Panc1 (cell line): ENCODE measurements at places on chromosomes 6 and 20. TPM values are rescaled to one million over a fixed set of nuclear protein-coding genes. Genes with fewer than 3 reads are reported as not detected.

DNA sequence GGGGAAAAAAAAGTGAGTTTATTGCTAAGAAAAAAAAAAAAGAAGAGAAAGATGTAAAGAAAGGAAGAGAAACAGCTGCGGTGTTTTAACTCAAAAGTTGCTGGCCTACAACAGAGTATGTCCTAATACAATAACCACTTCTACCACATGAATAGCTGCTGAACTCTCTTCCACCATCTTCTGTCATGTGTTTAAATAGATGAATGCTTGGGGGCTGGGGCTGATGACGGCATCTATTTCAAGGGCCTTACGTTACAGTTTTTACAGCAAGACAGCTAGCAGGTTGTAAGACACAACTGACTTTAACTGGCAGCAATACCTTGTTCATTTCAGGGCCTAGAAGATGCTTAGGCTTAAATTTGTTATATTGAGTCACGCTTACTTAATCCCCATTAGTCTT, 50.4 kb downstream of the MAP3K7 start:
- DNase-seq: no peak
- H3K27me3 ChIP-seq: no peaks in the 10 kb centered on the region
- H3K36me3 ChIP-seq: peaks cover 7% of the 10 kb centered on the region
- H3K4me1 ChIP-seq: no peaks in the 10 kb centered on the region

GRCh38 chr20:25227317-25227831, 20.5 kb upstream of the PYGB start:
- no peaks in the 10 kb centered on the region for H3K36me3 ChIP-seq
- H3K4me1 ChIP-seq: peaks cover 72% of the 10 kb centered on the region
- H3K4me3 ChIP-seq: no peak overlapping the region
- H3K27ac ChIP-seq: peak overlapping the region; percentile 92
- DNase-seq: peak; percentile 76
- H3K27me3 ChIP-seq: no peaks in the 10 kb centered on the region

GRCh38 chr6:124356811-124357210, 553.1 kb downstream of the NKAIN2 start:
- H3K27ac ChIP-seq: peak overlapping the region; percentile 3; the same call in 1 of the 2 replicates
- no peaks in the 10 kb centered on the region for H3K36me3 ChIP-seq
- no peak for DNase-seq
- no peaks in the 10 kb centered on the region; the same call in 1 of the 2 replicates for H3K4me1 ChIP-seq

DNA sequence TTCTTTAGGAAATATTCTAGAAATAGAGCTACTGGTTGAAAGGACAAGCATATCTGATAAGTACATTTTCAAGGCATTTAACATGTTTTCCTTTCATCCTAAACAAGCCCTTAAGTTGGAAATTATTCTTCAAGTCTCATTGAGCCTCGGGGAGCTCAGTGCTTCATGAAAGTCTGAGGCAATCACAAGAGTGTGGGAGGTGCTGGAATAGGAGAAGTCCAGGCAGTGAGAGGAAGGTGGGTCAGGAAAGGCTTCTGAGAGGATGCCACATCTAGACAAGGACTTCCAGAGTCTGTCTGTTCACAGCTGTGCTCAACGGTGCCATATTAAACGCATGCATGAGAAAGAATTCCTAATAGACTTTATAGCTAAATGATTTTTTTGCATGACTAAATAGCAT, 69.8 kb downstream of the CD83 start:
- H3K36me3 ChIP-seq: no peaks in the 10 kb centered on the region
- no peak for DNase-seq
- no peak overlapping the region for H3K27ac ChIP-seq
- H3K4me3 ChIP-seq: no peak overlapping the region

DNA sequence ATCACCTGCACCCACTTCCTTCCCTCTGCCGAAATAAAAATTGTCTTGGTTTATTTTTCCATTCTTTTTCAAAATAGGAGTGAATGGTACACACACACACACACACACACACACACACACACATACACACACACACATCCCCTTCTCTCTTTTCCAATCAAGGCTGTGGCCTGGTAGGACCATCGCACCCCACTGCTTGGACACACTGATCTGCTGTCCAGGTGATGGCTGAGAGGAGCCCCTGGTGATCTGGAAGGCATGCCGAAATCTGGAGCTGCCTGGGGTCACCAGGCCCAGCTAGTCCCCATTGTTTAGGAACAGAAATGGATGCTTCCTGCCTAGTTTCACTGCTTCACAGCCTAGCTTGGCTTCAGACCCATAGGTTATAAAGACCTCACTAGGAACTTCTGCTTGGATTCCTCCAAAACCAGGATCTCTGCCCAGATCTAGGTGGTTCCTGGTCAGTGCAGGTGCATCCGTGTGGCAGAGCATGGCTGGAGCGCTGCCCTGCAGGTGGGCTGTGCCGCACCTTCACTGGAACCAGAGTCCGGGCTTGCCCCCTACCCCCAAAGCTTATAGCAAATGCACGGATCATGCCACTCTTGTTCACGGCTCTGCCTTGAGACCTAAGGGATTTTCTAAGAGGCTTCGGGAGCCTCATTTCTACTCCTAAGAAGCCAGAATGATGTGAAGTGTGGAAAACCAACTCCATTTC, 42.9 kb upstream of the DACT2 start:
- no peak overlapping the region for H3K4me3 ChIP-seq
- H3K27ac ChIP-seq: no peak overlapping the region
- H3K36me3 ChIP-seq: no peaks in the 10 kb centered on the region
- no peaks in the 10 kb centered on the region for H3K4me1 ChIP-seq
- H3K27me3 ChIP-seq: no peaks in the 10 kb centered on the region

- no peaks in the 10 kb centered on the region for H3K36me3 ChIP-seq
- H3K4me3 ChIP-seq: no peak overlapping the region
- no peaks in the 10 kb centered on the region for H3K27me3 ChIP-seq
- H3K27ac ChIP-seq: peak overlapping the region; percentile 74
- peaks cover 18% of the 10 kb centered on the region for H3K4me1 ChIP-seq
Observed at GRCh38 chr6:30787954-30788353, 43.6 kb upstream of the IER3 start.

GRCh38 chr6:73182021-73182607, 43.2 kb downstream of the KHDC1L start:
- H3K27ac ChIP-seq: no peak overlapping the region
- H3K4me1 ChIP-seq: peaks cover 4% of the 10 kb centered on the region; the same call in 1 of the 2 replicates
- H3K27me3 ChIP-seq: no peaks in the 10 kb centered on the region
- H3K36me3 ChIP-seq: no peaks in the 10 kb centered on the region

- H3K4me1 ChIP-seq: no peaks in the 10 kb centered on the region
- no peaks in the 10 kb centered on the region for H3K27me3 ChIP-seq
- H3K27ac ChIP-seq: no peak overlapping the region
- no peak for DNase-seq
Observed at GRCh38 chr6:148244217-148244935, 98.3 kb upstream of the SASH1 start.

GRCh38 chr6:28523241-28523622, 2.4 kb upstream of the GPX5 start:
- H3K36me3 ChIP-seq: no peaks in the 10 kb centered on the region
- H3K27ac ChIP-seq: no peak overlapping the region
- DNase-seq: no peak
- no peaks in the 10 kb centered on the region for H3K4me1 ChIP-seq
- peaks cover 27% of the 10 kb centered on the region for H3K27me3 ChIP-seq

- no peaks in the 10 kb centered on the region for H3K27me3 ChIP-seq
- no peaks in the 10 kb centered on the region for H3K4me1 ChIP-seq
- peaks cover 1% of the 10 kb centered on the region; the same call in 1 of the 2 replicates for H3K36me3 ChIP-seq
- no peak for DNase-seq
- no peak overlapping the region for H3K4me3 ChIP-seq
Observed at GRCh38 chr6:30547454-30547853, 8.8 kb downstream of the GNL1 start.

GRCh38 chr6:154638369-154638768, 94.8 kb upstream of the SCAF8 start:
- no peaks in the 10 kb centered on the region for H3K4me1 ChIP-seq
- H3K27me3 ChIP-seq: no peaks in the 10 kb centered on the region
- DNase-seq: no peak
- no peaks in the 10 kb centered on the region for H3K36me3 ChIP-seq
- no peak overlapping the region for H3K27ac ChIP-seq

- H3K4me1 ChIP-seq: no peaks in the 10 kb centered on the region
- no peak overlapping the region for H3K4me3 ChIP-seq
- no peaks in the 10 kb centered on the region for H3K27me3 ChIP-seq
- H3K36me3 ChIP-seq: no peaks in the 10 kb centered on the region
- no peak for DNase-seq
Observed at GRCh38 chr20:53126185-53126584, 154.0 kb downstream of the TSHZ2 start.

DNA sequence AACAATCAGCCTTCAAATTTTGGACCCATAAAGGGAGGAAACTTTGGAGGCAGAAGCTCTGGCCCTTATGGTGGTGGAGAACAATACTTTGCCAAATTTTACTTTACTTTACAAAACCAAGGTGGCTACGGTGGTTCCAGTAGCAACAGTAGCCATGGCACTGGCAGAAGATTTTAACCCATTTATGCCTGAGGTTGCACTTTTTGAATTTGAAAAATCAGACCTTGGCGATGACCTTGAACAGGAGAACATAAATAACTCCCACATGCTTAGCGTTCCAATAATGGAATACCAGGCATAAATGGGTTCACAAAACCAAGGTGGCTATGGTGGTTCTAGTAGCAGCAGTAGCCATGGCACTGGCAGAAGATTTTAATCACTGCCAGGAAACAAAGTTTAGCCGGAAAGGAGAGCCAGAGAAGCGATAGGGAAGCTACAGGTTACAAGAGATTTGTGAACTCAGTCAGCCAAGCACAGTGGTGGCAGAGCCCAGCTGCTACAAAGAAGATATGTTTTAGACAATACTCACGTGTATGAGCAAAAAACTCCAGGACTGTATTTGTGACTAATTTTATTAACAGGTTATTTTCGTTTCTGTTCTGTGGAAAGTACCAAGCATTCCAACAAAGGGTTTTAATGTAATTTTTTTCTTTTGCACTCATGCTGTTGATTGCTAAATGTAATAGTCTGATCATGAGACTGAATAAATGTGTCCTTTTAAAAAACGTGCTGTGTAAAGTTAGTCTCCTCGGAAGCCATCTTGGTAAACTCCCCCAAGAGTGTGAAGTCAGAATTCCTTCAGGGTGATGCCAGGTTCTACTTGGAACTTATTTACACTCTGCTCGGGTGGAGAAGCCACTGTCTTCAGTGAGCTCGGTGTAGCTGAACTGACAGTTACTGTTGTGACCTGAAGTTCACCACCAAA, 6.7 kb downstream of the SFT2D1 start:
- no peak overlapping the region for H3K27ac ChIP-seq
- no peak for DNase-seq
- H3K4me1 ChIP-seq: no peaks in the 10 kb centered on the region
- H3K4me3 ChIP-seq: no peak overlapping the region
- H3K36me3 ChIP-seq: no peaks in the 10 kb centered on the region

DNA sequence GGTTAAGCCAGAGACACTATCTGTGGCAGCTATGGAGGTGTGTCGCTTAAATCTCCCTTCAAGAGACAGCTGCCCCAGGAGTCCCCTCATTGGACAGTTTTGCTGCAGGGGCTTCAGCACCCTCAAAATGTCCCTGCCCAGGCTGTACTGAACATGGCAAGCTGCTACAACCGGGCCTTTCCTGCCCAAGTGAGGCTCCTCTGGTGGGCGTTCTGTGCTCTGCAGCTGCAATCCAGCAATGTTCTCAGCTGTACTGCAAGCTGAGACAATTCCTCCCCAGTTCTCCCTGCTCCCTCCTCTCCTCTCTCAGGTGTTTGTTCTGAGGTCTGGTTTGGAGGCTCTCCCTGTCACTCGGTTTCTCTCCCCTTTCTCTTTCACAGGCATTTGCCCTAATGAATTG, 190.8 kb upstream of the LAMP5 start:
- no peak overlapping the region for H3K27ac ChIP-seq
- H3K4me1 ChIP-seq: no peaks in the 10 kb centered on the region
- H3K4me3 ChIP-seq: no peak overlapping the region
- no peaks in the 10 kb centered on the region for H3K36me3 ChIP-seq

GRCh38 chr6:17212546-17213371, 68.4 kb upstream of the RBM24 start:
- H3K4me3 ChIP-seq: no peak overlapping the region
- no peaks in the 10 kb centered on the region for H3K4me1 ChIP-seq
- H3K36me3 ChIP-seq: no peaks in the 10 kb centered on the region
- DNase-seq: no peak
- H3K27ac ChIP-seq: no peak overlapping the region

DNA sequence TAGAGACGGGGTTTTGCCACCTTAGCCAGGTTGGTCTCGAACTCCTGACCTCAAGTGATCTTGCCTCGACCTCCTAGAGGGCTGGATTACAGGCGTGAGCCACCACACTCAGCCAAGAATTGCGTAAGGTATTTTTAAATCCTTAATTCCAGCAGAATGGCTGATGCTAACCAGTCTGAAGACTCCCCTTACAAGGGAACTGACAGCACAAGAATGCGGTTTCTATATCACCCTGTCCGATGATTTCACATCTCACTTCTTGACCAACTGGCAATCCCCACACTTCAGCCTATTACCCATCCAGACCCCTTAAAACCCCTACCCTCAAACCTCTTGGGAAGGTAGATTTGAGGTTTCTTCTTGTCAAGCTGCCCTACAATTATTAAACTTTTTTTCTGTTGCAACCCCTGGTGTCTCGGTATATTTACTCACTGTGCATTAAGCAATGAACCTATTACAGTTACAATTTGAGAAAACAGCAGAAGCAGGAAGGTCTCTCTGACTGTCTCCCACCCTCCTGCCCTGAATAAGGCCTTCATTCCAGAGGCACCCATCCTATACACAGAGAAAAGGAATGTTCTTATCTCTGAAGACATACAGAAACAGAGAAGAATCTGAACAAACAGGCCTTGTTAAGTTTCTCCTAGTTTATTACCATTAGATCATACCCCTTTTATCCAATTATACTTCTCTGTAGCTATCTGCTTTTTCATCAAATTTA, 164.9 kb downstream of the ARHGAP18 start:
- no peak overlapping the region for H3K27ac ChIP-seq
- no peak for DNase-seq
- H3K36me3 ChIP-seq: no peaks in the 10 kb centered on the region
- H3K4me3 ChIP-seq: no peak overlapping the region

- H3K27ac ChIP-seq: no peak overlapping the region
- DNase-seq: no peak
- no peaks in the 10 kb centered on the region for H3K4me1 ChIP-seq
- no peaks in the 10 kb centered on the region for H3K27me3 ChIP-seq
- no peaks in the 10 kb centered on the region for H3K36me3 ChIP-seq
Observed at GRCh38 chr6:1346101-1346500, 34.2 kb downstream of the FOXQ1 start.

- H3K27me3 ChIP-seq: no peaks in the 10 kb centered on the region
- no peak overlapping the region for H3K4me3 ChIP-seq
Observed at GRCh38 chr20:43752561-43753301, 25.9 kb upstream of the GTSF1L start.

Gene NFKBIL1
- 27.9 TPM for total RNA-seq

Gene DDAH2
- total RNA-seq: 104 TPM

Gene RWDD2A
- 3.4 TPM for total RNA-seq

Gene PTGIS
- 4.4 TPM for total RNA-seq

Gene MUC21
- total RNA-seq: not detected

Gene PAK5
- not detected for total RNA-seq

Gene BMP5
- total RNA-seq: 17.7 TPM

Gene TTLL9
- 2.1 TPM for total RNA-seq

Gene PSMB9
- total RNA-seq: 41.5 TPM

Gene LY6G5C
- total RNA-seq: 0.62 TPM
